ENCODE measurements at places on chromosomes 1 and 21.

- no peak for DNase-seq
Observed at GRCh38 chr1:229895605-229896004, 171.4 kb upstream of the GALNT2 start.

- no peak for DNase-seq
Observed at GRCh38 chr1:35727434-35728040, 8.9 kb upstream of the C1orf216 start.

DNA sequence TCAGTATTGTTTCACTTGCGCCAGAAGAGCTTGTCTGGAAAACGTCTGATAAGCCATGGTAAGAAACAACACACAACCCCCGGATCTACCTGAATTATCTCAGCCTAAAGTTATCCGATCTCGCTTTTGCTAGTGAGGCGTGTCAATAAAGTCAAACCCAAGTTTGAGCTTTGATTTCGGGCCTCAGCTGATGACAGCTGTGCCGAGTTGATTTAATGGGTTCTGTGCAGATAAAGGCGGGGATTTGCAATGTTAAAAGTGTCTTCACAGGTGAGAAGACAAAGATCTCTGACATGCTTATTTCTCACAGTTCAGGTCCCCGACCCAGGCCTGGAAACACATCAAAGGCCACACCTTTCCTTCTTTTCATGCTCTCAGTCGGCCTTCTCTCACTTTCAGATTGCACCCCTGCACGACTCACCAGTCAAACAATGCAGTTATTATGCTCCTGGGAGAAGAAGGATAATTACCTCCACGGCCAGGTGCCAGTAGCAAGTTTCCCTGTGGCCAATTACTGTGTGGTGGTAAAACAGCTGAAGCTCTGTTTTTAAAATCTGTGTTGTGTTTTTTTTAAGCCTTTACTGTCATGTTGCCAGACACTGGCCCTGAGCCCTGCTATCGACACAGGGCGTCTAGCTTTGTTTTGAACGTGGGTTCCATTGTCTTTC, 245.3 kb upstream of the RUNX1 start:
- peak; percentile 20 for DNase-seq

GRCh38 chr1:54462597-54463258, 56.5 kb upstream of the SSBP3 start:
- no peak for DNase-seq

GRCh38 chr1:174000371-174000770, 21.8 kb downstream of the RC3H1 start:
- DNase-seq = peak; percentile 8

GRCh38 chr21:46557469-46557868, 47.4 kb downstream of the S100B start:
- DNase-seq = no peak

DNA sequence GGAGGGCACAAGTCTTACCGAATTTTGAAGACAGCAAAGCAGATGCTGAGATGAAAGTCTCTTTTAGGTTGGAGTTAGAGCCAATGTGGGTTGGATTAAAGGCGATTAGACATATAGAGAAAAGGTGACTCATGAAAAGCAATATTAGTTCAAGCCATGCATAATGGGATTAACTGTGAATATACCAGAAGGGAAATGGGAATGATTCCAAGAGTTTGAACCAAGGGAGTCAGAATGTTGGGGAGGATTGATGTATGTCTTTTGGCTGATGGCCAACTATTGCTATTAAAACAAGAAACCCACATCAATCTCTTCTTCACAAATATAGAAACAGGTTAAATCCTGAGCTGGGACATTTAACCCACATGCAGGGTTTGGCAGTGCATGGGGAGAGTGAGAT, 1.2 kb downstream of the HMGCS2 start:
- DNase-seq = no peak

Data from muscle of leg (tissue), 16 donors.